ENCODE measurements at places on chromosomes 5 and 9.

- DNase-seq, result peak; percentile 88
Observed at GRCh38 chr9:137422604-137423513, at the start of the genes EXD3 and NOXA1. Gene EXD3, minus strand, starts transcription at chr9:137423162. Its CDS starts 27,805 bp downstream, at chr9:137395357. Gene NOXA1, plus strand, starts transcription at chr9:137423393. Its CDS starts 137 bp downstream, at chr9:137423530.

DNA sequence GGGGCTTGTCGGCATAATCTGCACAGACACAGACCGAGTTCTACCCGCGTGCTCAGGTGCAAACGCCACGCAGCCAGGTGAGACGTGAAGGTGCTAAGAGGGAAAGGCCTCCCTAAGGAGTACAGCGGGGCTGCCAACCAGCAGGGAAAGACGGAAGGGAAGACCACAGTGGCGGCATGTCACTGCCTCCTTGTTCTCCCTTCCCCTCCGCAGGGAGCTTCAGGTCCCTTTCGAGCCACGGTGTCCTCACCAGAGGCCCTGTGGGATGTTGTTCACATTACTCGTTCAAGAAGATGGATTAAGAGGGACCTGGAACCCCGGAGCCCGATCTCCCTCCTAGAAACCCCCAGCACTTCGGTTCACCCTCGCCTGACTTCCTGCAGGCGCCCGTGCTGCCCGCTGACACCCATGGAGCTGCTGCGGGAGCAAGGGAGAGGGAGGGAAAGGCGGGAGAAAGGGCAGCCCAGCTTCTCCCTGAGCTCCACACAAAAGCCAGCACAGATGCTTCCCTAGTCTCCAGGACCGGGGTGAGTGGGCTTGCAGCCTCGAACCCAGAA, 686 bp downstream of the BRD9 start:
- DNase-seq, result peak; percentile 17

- peak; percentile 28 for DNase-seq
Observed at GRCh38 chr5:79800979-79801827, 111.6 kb downstream of the CMYA5 start.

DNA sequence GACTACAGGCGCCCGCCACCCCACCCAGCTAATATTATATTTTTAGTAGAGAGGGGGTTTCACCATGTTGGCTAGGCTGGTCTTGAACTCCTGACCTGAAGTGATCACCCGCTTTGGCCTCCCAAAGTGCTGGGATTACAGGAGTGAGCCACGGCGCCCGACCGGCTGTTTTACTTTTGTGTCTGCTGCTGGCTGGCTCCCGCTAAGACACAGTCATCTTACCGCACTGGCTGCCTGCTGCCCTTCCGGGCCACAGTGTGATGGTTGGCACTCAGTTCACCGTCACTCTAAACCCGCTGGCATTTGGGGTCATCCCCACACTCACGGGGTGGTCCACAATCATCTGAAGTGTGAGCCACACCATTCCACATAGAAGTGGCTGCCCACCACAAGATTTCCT, 93.7 kb downstream of the WDR41 start:
- DNase-seq, result no peak

GRCh38 chr5:9189681-9190080, 356.2 kb downstream of the SEMA5A start:
- DNase-seq, result no peak

DNA sequence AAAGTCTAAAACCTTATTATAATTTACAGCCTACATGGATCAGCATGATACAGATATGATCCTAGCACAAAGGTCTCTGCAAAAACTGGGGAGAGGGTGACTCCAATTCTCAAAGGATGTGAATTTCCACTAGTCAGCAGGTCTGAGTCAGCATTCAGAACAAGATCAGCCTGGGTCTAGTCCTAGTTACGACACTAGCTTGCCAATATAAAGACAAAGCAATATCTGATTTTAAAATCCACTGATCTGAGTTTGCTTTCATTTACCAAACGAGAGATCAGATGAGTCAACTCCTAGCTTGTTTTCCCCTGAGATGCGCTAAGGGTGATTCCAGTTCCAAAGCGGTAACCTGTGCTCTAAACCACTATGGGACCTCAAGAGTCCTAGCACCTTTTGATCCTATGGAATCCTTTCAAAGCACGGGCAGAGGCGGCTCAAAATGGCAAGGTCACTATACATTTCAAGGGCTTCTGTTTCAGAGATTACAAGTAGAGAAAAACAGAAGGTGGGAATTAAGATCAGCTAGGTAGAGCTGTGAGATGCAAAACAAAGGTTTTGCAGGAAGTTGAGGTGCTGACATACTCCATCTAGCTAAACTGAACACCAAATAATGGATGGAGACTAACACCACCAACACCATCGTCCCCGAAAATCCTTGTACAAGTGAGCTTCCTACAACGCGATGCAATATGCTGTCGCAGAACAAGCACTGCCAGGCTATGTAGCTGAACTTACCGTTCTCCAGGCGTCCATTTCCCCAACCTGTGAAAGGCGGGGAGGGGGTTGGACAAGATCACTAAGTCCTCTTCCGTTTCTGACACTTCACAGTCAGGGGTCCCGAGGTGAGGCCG, 906 bp downstream of the SLC25A51 start:
- peak; percentile 65 for DNase-seq

GRCh38 chr5:179198825-179199224, 138.7 kb downstream of the ZNF354C start:
- DNase-seq, result no peak
